Right atrium auricular region (tissue), 2 donors: ENCODE measurements at places on chromosomes 12 and 14.

DNA sequence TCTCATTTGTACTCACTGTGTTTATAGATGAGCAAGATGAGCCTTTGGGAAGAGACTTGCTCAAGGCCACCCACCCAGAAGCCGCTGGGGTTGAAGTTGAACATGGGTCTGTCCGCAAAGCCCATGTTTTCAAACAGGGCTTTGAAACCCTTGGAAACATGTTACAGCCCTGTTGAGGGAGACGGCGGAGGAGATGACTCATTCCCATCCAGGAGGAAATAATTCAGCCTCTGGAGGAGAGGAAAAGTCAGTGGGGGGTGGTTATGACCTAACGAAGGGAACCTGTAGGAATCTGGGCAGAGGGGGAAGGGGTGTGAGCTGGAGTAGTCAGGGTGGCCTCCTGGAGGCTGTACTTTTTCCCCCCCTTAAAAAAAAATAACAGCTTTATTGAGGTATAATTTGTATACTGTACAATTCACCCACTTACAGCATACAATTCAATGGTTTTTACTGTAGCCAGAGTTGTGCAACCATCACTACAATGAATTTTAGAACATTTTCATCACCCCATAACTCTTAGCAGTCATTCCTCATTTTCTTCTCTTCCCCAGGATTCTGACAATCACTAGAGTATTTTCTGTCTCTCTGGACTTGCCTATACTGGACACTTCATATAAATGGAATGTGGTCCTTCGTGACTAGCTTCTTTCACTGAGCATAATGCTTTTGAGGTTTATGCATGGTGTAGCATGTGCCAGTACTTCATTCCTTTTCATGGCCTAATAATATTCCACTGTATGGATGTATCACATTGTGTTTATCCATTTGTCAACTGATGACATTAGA, 1.9 kb upstream of the RIN3 start:
- H3K4me1 ChIP-seq, result peaks cover 28% of the 10 kb centered on the region
- DNase-seq, result no peak
- H3K4me3 ChIP-seq, result no peak overlapping the region
- H3K27me3 ChIP-seq, result no peaks in the 10 kb centered on the region

DNA sequence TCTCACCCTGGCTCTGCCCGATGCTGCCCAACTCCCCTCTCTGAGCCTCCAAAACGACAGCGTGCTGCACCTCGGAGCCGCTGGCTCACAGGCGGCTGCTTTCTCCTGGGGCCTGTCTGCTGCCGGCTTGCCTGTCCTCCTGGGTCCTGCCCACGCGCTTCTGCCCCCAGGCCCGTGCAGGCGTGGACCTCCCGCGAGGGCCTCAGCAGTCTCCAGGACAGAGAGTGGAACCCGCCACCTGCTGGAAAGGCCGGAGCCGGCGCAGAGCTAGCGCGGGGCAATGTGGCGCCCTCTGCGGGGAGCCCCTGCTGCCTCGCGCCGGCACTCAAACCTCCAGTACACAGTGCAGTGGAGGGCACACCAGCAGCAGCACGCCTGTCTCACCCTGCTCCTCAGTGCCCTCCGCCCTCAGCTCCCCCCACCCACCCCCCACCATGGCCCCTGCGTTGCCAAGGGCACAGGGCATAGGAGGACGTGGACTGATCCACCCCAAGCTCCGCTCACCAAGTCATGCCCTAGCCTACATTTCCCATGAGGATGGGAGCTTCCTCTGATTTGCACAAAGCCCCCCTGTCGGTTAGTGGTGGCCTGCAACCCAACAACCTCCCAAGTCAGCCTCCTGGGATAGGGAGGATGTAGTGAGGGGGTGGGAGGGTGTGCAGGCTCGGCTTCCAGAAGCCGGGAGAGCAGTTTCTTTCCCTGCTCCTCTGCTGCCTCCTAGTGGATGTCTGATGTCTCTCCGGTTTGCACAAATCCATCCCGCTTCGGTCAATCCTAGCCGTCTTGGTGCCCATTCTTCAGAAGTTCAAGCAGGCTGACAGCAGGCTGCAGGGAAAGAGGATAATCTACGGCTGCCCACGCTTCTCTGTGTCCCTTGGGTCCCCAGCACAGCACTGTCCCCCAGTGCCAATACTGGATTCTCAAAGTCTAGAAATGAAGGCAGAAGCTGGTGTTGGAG, 25.2 kb downstream of the KRT8 start:
- H3K27me3 ChIP-seq, result no peaks in the 10 kb centered on the region
- no peak overlapping the region for H3K4me3 ChIP-seq
- H3K4me1 ChIP-seq, result no peaks in the 10 kb centered on the region
- H3K27ac ChIP-seq, result no peak overlapping the region

DNA sequence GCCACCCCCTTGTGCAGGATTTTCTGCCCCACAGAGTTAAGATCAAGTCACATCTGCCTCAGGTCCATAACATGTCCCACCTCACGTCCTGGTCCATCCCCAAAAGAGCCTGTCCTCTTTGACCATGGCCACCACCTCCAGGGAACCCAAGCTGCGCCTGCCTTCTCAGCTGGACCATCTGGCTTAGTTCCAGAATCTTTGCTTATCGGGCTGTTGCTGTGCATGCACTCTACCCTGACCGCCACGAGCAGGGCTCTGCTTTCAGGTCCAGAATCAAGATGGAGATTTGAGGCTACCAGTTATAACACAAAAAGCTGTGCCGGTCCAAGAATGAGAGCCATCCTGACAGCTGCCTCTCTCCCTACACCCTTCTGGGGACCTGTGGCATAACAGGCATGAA, 326.7 kb downstream of the DPF3 start:
- no peaks in the 10 kb centered on the region for H3K36me3 ChIP-seq
- H3K27me3 ChIP-seq, result no peaks in the 10 kb centered on the region
- no peak for DNase-seq
- no peaks in the 10 kb centered on the region for H3K4me1 ChIP-seq

DNA sequence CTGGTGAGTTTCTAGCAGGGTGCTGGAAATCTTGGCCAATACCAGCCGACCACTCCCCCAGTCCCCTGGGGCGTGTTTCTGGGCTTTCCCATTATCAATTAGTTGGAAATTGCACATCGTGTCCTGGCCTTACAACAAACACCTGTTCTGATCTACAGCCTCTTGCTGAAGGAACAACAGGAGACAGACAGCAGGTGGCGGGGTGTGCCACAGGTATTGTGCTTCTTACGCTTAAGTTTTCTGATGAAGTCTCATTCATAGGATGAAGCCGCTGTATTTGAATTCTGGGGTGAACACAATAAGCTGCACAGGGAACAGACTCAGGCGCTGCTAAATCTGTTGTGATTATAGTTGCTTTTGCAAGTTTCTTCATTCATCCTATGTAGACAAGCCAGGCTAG, 703 bp downstream of the HIGD1C start:
- no peaks in the 10 kb centered on the region for H3K36me3 ChIP-seq
- H3K27me3 ChIP-seq, result no peaks in the 10 kb centered on the region
- no peak overlapping the region for H3K27ac ChIP-seq
- no peak overlapping the region for H3K4me3 ChIP-seq
- DNase-seq, result no peak

DNA sequence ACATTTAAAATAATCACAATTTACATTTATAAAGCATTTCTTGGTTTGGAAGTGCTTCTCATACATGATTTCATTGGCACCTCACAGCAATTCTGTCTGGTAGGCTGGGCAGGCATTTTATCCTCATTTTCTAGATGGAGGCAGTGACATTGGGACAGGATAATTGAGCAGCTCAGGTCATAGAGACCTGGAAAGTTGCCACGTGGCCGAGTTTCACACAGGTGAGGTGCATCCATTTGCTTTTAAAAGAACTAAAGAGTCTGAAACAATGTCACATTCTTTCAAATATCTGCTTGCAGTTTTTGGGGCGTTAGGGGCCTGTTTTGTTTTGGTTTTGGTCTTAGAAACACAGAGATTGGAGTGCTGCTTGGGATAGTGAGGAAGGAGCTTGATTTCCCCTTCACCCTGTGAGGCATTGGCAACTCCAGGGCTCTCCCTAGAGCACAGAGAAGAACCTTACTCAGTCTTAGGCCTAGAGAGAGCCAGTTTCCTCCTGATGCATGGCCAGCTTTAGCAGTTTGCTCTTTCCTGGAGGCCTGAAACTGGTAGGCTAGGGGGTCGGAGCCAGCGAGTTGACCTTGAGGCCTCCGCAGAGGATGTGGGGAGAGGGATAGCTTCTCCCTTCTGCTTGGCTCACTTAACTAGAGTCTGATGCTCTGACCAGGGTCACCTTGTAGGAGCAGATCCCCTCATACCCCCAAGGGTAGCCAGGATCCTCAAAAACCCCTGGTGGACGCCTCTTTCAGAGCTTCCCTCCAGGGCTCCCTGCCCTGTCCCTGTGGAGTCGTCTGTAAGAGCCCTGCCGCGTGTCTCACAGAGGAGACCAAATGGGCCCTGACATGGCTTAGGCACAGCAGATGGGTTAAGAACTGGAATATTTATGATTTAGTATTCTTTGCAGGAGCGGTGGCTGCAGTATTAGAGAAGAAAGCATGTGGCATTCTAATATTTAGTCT, 34.9 kb upstream of the JDP2 start:
- no peaks in the 10 kb centered on the region for H3K27me3 ChIP-seq
- no peaks in the 10 kb centered on the region for H3K4me1 ChIP-seq
- H3K36me3 ChIP-seq, result no peaks in the 10 kb centered on the region
- H3K4me3 ChIP-seq, result no peak overlapping the region

- no peaks in the 10 kb centered on the region for H3K4me1 ChIP-seq
- H3K4me3 ChIP-seq, result no peak overlapping the region
- no peak overlapping the region for H3K27ac ChIP-seq
- H3K36me3 ChIP-seq, result peaks cover 78% of the 10 kb centered on the region
- no peaks in the 10 kb centered on the region for H3K27me3 ChIP-seq
Measured at GRCh38 chr14:39050389-39050788, 52.6 kb downstream of the SEC23A start.
